ENCODE measurements at places on chromosomes 6 and 20. TPM values are rescaled to one million over a fixed set of nuclear protein-coding genes. Genes with fewer than 3 reads are reported as not detected.

GPX5 gene
- not detected for polyA plus RNA-seq

CEP162 gene
- polyA plus RNA-seq = 1.8 TPM

ADTRP gene
- polyA plus RNA-seq = 0.84 TPM

CRIP3 gene
- 64.6 TPM for polyA plus RNA-seq

OTOR gene
- polyA plus RNA-seq = not detected

TNFRSF6B gene
- polyA plus RNA-seq = 6.7 TPM

RFX6 gene
- not detected for polyA plus RNA-seq

PCMTD2 gene
- 52.1 TPM for polyA plus RNA-seq

ZC2HC1B gene
- polyA plus RNA-seq = 0.36 TPM

CENPW gene
- 1.1 TPM for polyA plus RNA-seq

RREB1 gene
- 10.4 TPM for polyA plus RNA-seq

LIN28B gene
- not detected for polyA plus RNA-seq

ARHGAP18 gene
- 0.95 TPM for polyA plus RNA-seq

NKAIN4 gene
- not detected for polyA plus RNA-seq

CCNC gene
- 12.5 TPM for polyA plus RNA-seq

IL17A gene
- polyA plus RNA-seq = not detected

PNPLA1 gene
- not detected for polyA plus RNA-seq

TREM1 gene
- 1.5 TPM for polyA plus RNA-seq

OR2B6 gene
- polyA plus RNA-seq = not detected

GPR63 gene
- polyA plus RNA-seq = 0.01 TPM

ADGRG6 gene
- 0.03 TPM for polyA plus RNA-seq

PLCG1 gene
- polyA plus RNA-seq = 101 TPM

DEFB123 gene
- not detected for polyA plus RNA-seq

OPN5 gene
- polyA plus RNA-seq = not detected
